Fibroblast of skin of left quadriceps (primary cell): ENCODE measurements at places on chromosomes 6 and 20.

GRCh38 chr20:1800777-1801176, 94.4 kb upstream of the SIRPA start:
- no peak for DNase-seq

GRCh38 chr6:47245745-47246371, 63.8 kb downstream of the TNFRSF21 start:
- no peak for DNase-seq

DNA sequence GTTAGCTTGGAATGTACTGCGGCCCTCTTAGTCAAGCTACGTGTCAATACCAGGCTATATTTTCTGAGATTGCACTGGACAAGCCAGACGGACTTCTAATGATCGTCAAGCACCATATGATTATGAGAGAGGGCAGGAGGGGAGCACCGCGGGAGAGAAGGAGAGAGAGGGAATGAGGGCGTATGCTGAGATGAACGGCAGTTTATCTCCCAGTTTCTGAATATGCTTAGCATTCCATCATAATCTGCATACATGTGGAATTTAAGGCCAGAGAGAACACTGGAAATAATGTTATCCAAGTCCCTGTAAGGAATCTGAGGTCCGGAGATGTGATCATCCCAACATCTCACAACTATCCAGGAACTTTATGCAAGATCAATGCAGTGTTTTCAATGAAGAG, 60.2 kb downstream of the BFSP1 start:
- DNase-seq, result no peak

- DNase-seq, result no peak
These were observed 41.9 kb upstream of the SUPT3H start for GRCh38 chr6:45419571-45420082.

DNA sequence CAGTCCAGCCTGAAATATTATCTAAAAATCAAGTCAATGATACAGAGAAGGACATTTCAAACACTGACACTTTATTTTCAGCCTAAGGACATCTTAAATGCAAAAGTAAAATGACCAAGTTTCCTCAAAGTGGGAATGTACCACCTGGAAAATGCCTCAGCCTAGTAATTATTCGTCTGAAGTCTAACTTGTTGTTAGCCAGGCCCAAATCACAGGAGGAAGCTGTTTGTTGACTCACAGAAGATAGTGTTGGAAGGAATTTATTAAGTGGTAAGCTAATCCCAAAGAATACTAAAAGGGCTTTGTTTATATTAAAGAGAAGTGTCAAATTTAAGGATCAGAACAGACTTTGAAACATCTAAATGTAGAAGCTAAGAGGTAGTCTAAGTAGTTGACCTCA, 2.5 kb downstream of the PDE7B start:
- DNase-seq, result no peak

GRCh38 chr6:132934496-132934895, 120.1 kb downstream of the RPS12 start:
- DNase-seq, result peak; percentile 44

DNA sequence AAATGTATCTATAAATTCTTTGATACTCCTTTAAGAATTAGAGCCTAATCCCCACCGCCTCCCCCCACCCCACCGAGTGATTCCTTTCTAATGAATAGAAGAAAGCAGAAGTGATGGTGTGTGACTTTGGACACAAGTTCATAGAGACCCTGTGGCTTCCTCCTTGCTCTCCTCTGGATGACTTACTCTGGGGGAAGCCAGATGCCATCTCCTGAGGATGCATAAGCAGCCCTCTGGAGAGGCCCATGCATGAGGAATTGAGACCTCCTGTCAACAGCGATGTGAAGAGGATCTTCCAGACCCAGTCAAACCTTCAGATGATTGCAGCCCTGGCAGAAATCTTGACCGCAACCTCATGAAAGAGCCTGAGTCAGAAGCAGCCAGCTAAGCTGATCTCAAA, 21.1 kb downstream of the AHCY start:
- no peak for DNase-seq

DNA sequence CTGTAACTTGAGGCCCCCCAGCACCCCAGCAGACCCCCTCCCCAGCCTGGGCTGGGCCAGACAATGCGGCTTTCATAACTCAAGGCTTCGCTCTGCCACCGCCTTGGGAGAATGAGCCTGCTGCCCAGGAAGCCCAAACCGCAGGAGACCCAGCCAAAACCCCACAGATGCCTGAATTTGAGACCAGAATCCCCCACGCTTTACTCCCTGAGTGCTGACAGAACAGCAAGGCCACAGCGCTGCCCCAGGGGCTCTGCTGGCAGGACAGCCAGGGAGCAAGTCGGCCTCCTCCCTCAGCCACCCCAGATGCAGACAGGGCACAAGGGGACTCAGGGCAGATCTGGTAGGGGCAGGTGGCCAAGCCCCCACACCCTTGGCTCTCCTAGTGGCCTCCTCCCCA, 2.2 kb downstream of the MDFI start:
- DNase-seq, result no peak

DNA sequence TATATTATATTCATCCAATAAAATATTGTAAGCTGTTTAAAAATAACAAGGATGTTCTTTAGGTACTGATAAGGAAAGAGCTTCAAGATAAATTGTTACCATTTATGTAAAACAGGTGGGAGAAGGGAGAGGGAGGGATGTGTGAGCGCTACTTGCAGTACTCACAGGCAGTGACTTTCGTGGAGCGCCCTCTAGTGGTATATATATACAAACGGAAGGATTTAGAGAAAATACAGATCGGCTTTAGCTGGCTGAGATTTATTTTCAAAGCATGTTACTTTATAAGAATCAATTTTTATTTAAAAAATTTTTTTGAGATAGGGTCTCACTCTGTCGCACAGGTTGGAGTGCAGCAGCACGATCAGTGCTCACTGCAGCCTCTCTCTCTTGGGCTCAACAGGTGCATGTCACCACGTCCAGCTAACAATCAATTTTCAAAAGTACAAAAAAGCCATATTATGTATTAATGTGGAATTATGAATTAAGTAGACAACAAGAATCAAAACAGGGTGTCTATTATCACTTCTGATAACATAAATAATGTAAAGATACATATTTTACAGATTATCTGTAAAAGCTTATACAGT, 3.3 kb upstream of the MOG start:
- peak; percentile 20 for DNase-seq

DNA sequence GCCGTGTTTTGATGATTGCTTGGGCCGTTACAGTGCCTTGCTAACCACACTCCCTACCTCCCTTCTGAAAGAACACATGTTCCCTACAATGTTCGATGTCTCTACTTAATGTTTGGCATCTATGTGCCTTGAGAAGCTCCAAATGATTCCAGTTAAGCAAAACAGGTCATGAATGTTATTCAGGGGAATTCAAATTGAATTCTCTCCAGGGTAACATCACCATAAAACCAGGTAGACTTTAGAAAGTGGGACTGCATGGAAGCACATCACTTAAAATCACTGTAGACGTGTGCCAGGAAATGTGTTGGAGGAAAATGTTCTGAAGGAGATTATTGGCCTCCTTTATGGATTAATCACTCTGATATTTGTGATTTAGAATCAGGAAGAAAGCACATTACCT, 128.1 kb downstream of the ADAT2 start:
- no peak for DNase-seq

GRCh38 chr6:134805168-134805567, 144.7 kb downstream of the ALDH8A1 start:
- DNase-seq, result no peak

DNA sequence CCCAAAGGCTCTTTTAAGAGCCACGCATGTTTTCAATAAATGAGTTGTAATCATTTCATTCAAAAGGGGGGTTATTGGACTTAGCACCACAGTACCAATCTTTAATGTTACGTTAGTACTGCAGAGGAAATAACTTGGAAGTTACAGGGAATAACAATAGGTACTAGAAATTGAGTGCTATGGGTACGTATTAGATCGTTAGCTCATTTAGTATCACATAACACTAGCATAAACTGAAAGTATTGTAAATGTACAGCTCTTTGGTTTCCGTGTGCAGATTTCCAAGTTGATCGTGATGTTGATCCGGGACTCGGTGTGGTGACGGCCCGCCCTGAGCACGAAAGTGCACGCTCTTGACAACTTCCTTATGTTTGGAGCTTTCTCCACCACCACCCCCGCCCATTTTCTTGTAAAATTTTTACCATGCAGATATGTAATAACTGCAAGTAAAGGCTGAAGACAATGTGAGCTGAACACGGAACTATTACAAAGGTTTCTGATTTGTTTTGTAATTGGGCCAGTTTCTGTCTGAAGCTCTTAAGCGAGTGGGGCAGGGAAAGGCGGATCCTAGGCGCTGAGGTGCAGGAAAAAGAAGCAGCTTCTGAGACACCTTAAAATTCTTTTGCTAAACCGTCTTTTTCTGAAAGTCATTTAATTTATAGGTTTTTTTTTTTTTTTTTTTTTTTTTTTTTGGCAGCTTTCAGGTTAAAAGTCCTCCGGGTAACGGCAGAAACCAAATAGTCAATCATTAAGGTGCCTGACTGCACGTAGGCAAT, 71.5 kb downstream of the HFE start:
- no peak for DNase-seq

DNA sequence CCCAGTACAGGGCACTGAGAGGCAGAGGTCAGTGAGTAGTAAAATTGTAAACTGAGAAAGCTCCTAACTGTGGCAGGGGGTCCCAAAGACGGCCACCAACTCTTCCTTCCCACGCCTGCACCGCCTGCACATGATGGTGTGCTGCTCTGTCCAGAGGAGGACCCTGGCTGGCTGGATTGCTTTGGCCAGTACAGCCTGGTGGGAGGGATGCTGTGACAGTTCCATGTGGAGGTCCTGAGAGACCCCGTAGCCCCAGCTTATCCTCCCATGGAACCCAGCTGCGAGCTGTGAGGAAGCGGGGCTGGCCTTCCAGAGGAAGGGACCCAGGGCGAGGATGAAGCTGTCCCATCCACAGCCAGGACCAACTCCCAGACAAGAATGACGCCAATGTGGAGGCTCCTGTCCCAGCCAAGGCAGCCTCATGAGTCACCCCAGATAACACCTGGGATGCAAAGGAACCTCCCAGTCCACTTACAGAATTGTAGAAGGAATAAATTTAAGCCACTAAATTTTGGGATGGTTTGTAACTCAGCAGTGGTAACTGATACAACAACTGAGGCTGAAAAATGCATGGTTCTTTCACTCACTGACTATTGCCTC, 2.0 kb upstream of the ACSS1 start:
- no peak for DNase-seq
